ENCODE measurements at places on chromosomes 2 and 18.

GRCh38 chr2:150101947-150102346 lies 385.5 kb downstream of the RND3 start:
- no peaks in the 10 kb centered on the region for H3K4me1 ChIP-seq
- no peaks in the 10 kb centered on the region for H3K27me3 ChIP-seq
- DNase-seq: no peak
- no peak overlapping the region for H3K27ac ChIP-seq
- no peak overlapping the region for H3K4me3 ChIP-seq
- H3K36me3 ChIP-seq: no peaks in the 10 kb centered on the region

GRCh38 chr2:100643906-100644501 lies 81.2 kb downstream of the PDCL3 start:
- no peaks in the 10 kb centered on the region for H3K27me3 ChIP-seq
- H3K27ac ChIP-seq: no peak overlapping the region
- no peaks in the 10 kb centered on the region for H3K36me3 ChIP-seq
- no peak for DNase-seq
- no peaks in the 10 kb centered on the region for H3K4me1 ChIP-seq

DNA sequence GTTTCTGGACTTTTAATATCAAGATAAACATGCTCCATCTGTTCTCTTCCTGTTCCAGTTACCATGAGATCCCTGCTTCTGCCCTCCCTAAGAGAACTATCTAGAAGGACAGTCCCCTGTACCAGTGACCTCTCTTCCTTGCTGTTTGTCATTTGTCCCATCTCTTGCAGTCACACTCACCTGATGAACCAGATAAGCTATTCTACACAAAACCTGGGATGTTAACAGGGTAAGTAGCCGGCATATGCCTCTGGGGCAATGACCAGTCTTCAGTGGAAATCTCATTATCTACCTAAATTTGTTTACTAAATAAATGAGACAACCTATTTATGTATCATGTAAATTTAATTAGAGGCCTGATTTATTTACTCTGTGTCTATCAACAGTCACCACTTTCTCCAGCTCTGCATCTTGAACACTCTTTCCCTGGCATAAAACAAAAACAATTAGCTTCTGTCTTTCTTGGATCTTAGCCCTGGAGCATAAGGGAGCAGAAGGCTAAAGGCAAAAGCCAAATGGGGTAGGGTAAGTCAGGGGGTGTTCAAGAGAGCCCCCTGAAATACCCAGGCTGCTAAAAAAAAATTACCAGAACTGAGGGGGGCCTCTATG lies 337.7 kb downstream of the ALK start:
- H3K27ac ChIP-seq: no peak overlapping the region
- no peaks in the 10 kb centered on the region for H3K27me3 ChIP-seq
- no peak overlapping the region for H3K4me3 ChIP-seq
- H3K36me3 ChIP-seq: no peaks in the 10 kb centered on the region
- no peak for DNase-seq

GRCh38 chr2:190396271-190396670 lies 11.9 kb upstream of the MFSD6 start:
- H3K27ac ChIP-seq: no peak overlapping the region
- H3K4me3 ChIP-seq: no peak overlapping the region

DNA sequence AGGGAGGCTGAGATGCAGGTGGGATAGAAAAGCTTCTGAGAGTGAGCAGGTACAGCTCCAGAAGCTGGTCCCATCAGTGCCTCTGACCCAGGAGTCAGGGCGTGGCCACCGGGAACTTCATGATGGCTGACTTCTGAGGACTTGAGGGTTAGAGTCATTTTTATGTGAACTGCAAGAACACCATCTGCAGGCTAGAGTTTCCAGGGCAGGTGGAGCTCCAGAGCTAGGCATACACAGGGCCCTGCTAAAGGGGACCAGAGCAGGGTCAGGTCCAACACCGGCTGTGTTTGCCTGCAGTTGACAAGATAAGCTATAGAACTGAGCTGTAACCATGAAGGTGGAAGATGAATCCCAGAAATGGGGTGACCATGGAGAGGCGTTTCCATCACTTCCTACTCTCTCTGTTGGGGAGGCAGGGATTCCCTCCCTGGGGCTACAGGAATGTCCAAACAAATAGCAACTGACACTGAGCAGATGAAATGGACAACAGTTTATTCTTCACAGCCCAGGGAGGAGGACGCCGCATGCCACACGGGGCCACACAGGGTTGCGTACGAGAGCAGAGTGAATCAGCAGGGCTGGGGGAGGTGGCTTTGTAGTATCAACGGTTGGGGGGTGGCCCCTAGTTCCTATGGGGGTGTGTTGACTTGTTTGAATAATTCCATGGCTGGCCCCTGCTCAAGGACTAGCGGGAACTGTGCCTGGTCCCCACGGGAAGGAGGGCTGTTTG lies 77.6 kb upstream of the ZNF516 start:
- no peak for DNase-seq
- no peak overlapping the region for H3K4me3 ChIP-seq
- H3K27me3 ChIP-seq: no peaks in the 10 kb centered on the region
- H3K4me1 ChIP-seq: no peaks in the 10 kb centered on the region
- H3K36me3 ChIP-seq: no peaks in the 10 kb centered on the region

DNA sequence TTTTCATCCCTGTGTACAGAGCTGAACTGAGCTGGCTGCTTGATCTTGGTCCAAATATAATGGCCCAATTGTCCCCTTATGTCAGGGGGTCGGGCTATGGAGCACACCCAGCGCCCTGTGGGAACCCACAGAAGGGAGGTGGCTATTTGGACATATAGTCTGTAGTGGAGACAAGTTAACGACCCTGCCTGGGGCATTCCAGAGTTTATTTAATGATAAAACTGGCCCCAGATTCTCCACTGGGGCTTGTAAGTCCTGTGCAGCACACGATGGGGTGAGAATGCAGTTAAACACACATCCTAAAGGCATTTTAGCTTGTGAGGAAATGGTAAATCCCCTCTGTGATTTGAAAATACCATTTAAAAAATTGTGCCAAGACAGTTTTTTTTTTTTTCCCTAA lies 72.9 kb downstream of the QPCT start:
- H3K4me3 ChIP-seq: no peak overlapping the region
- H3K36me3 ChIP-seq: no peaks in the 10 kb centered on the region
- H3K27ac ChIP-seq: no peak overlapping the region
- peaks cover 13% of the 10 kb centered on the region for H3K4me1 ChIP-seq
- no peak for DNase-seq
- H3K27me3 ChIP-seq: no peaks in the 10 kb centered on the region

DNA sequence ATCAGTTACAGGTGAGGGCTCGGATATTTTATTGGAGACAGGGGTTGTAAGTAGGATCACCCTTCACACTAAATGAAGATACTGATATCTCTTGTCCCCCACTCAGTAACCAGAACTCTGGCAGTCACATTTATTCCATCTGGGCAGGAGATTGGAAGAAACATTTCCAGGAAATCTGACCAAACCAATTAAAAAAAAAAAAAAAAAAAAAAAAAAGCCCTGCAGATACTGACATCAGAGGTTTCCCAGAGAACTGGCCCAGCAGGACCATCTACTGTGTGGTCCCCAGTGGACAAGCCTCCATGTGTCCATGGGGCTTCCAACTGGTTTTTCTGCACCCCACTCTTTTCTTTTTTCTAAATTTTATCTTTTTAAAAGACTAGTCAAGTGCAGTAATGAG lies 41.3 kb downstream of the SH2D6 start:
- no peak overlapping the region for H3K4me3 ChIP-seq
- H3K27me3 ChIP-seq: no peaks in the 10 kb centered on the region
- H3K36me3 ChIP-seq: no peaks in the 10 kb centered on the region

DNA sequence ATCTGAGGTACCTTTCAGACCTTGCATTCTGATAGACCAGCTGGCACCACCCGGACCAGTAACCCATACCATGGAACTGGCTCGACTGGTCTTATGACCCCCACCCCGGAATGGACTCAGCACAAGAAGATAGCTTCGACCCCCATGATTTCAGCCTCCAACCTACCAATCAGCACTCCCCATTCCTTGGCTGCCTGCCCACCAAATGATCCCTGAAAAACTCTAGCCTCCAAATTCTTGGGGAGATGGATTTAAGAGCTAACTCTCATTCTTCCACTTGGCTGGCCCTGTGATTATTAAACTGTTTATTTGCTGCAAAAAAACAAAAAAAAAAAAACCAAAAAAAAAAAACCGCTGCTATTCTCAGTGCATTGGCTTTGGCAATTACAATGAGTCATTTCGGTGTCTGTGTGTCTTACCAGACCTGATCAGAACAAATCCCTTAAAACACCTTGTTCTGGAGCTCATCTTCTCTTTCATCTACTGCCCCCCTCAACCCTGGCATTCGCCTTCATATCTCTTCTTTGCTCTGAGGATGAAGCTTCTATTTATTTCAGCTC lies 60.1 kb upstream of the KIF5C start:
- H3K4me1 ChIP-seq: peaks cover 20% of the 10 kb centered on the region
- no peak overlapping the region for H3K4me3 ChIP-seq
- no peaks in the 10 kb centered on the region for H3K36me3 ChIP-seq
- no peak for DNase-seq
- H3K27me3 ChIP-seq: no peaks in the 10 kb centered on the region

- no peak for DNase-seq
- H3K27me3 ChIP-seq: no peaks in the 10 kb centered on the region
- no peak overlapping the region for H3K4me3 ChIP-seq
- no peaks in the 10 kb centered on the region for H3K36me3 ChIP-seq
- H3K4me1 ChIP-seq: peaks cover 4% of the 10 kb centered on the region
These were observed 14.7 kb downstream of the SLC14A1 start for GRCh38 chr18:45738660-45739059.

GRCh38 chr18:76416911-76417310 lies 78.1 kb downstream of the ZNF516 start:
- H3K27me3 ChIP-seq: no peaks in the 10 kb centered on the region
- H3K27ac ChIP-seq: no peak overlapping the region
- peaks cover 38% of the 10 kb centered on the region for H3K4me1 ChIP-seq
- no peak overlapping the region for H3K4me3 ChIP-seq
- no peak for DNase-seq

- H3K27ac ChIP-seq: no peak overlapping the region
- H3K4me3 ChIP-seq: no peak overlapping the region
- H3K36me3 ChIP-seq: peaks cover 4% of the 10 kb centered on the region
- no peak for DNase-seq
- H3K4me1 ChIP-seq: no peaks in the 10 kb centered on the region
These were observed 19.2 kb downstream of the ABI2 start for GRCh38 chr2:203347375-203347774.

- DNase-seq: no peak
- H3K27ac ChIP-seq: no peak overlapping the region
- H3K4me3 ChIP-seq: no peak overlapping the region
- no peaks in the 10 kb centered on the region for H3K4me1 ChIP-seq
These were observed 12.4 kb downstream of the GALNT5 start for GRCh38 chr2:157269922-157270321.

DNA sequence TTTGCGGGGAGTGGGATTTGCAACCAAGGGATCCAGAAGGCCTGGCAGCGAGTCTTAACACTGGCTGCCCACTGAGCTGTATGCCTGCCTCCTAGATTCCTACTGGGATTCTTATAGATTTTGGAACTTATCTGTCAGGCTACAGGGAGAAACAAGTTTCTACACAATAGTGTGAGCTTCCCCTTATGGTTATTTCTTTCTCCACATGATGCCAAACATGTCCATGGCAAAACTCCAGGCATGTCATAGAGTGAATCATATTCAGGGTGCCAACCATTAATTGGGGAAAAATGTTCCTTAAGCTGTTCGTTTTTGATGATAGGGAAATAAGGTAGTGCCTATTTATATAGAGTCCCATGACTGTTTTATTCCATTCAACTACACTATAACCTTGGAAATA lies 1185.2 kb upstream of the CELF4 start:
- H3K27ac ChIP-seq: no peak overlapping the region
- no peaks in the 10 kb centered on the region for H3K4me1 ChIP-seq
- H3K27me3 ChIP-seq: no peaks in the 10 kb centered on the region
- no peak for DNase-seq
- H3K4me3 ChIP-seq: no peak overlapping the region

GRCh38 chr2:96254571-96254970 lies 11.2 kb downstream of the TMEM127 start:
- H3K36me3 ChIP-seq: peaks cover 48% of the 10 kb centered on the region
- H3K27ac ChIP-seq: peak overlapping the region; percentile 75
- H3K4me1 ChIP-seq: peaks cover 5% of the 10 kb centered on the region

GRCh38 chr2:120854014-120854620 lies 118.4 kb downstream of the GLI2 start:
- H3K27ac ChIP-seq: no peak overlapping the region
- no peaks in the 10 kb centered on the region for H3K4me1 ChIP-seq
- DNase-seq: no peak
- H3K27me3 ChIP-seq: no peaks in the 10 kb centered on the region

DNA sequence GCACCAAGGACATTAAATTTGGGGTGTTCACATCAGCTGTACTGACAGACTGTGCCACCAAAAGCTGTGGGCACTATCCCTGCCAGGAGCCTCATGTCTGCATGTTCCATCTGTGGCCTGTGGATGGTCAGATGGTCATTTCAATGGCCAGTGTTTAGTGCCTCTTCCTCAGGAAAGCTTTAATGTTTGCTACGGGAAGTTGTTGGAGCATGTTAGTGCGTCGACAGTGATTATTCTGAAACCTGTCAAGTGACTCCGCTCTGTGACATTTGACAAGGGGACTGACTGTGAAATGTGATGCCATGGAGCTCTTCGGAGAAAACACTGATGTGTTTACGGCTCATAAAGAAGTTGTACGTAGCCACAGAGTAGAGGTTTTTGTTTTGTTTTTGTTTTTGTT lies 18.7 kb upstream of the RGPD4 start:
- peak overlapping the region; percentile 89 for H3K27ac ChIP-seq
- no peaks in the 10 kb centered on the region for H3K27me3 ChIP-seq
- no peak overlapping the region for H3K4me3 ChIP-seq
- H3K4me1 ChIP-seq: peaks cover 37% of the 10 kb centered on the region

DNA sequence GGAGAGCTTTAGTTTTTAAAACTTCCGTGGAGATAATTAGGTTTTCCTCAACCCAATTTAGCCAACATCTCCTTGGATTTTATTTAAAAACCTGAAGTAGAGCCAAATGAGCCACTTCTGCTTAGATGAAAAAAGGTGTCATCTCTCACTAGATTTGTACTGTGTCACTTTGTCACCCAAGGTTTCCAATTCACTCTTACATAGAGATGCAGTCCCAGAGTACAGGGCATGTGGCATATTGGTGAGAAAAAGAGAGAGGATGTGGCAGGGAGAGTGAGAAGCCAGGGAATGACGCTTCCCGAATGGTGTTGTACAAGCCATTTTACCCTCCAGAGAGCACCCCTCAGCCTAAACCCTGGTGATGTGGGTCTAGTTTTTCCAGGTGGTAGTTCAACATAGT lies 44.4 kb upstream of the CTLA4 start:
- DNase-seq: no peak
- H3K27me3 ChIP-seq: no peaks in the 10 kb centered on the region
- no peak overlapping the region for H3K27ac ChIP-seq
- no peak overlapping the region for H3K4me3 ChIP-seq
- no peaks in the 10 kb centered on the region for H3K36me3 ChIP-seq

- no peaks in the 10 kb centered on the region for H3K4me1 ChIP-seq
- H3K27me3 ChIP-seq: no peaks in the 10 kb centered on the region
- H3K36me3 ChIP-seq: no peaks in the 10 kb centered on the region
- H3K27ac ChIP-seq: no peak overlapping the region
- no peak for DNase-seq
These were observed 49.8 kb downstream of the ALK start for GRCh38 chr2:29871541-29871940.

- no peaks in the 10 kb centered on the region for H3K4me1 ChIP-seq
- DNase-seq: no peak
- no peak overlapping the region for H3K4me3 ChIP-seq
- no peaks in the 10 kb centered on the region for H3K27me3 ChIP-seq
- no peak overlapping the region for H3K27ac ChIP-seq
- no peaks in the 10 kb centered on the region for H3K36me3 ChIP-seq
These were observed 881.3 kb upstream of the FAM98A start for GRCh38 chr2:34480366-34480765.
